SIG-M5 (cell line): ENCODE measurements at places on chromosomes 6 and 20.

DNA sequence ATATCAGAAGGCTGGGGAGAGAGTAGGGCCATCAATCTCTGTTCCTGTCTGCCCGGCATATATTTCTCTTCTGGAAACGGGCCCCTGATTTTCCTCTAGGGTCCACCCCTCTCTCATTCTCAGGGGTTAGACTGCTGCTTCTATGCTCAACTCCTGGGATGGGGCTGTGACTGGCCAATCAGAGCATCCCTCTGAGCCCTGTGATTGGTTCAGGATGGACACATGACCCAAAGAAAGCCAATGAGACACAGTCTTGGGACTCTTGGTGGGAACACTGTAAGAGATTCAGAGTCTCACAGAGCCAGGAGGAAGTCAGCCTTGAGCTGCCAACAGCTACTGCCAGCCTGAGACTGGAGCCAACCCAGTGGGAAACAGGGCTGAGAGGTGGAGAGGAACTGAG lies 31.0 kb upstream of the KCNB1 start:
- DNase-seq = no peak

GRCh38 chr6:126170978-126171382 lies 168.9 kb upstream of the CENPW start:
- no peak for DNase-seq

GRCh38 chr6:28580475-28580874 lies 54.8 kb downstream of the GPX5 start:
- DNase-seq = no peak

DNA sequence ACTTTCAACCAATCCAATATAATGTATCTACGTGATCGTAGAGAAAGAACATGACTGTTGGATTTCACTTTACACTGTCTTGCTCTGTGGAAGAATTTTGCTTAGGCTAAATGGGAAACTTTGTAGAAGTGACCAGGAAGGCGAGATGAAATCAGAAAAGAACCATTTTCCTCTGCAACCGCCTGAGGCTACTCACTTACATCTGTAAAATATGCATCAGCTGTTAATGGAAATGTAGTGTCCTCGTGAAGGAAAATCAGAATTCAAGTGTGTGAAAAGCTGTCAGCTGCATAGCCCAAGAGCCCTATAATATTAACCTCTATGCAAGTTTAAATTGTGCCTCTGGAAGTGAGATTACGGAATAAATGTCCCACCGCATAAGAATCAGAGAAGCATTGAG lies 277.9 kb downstream of the C6orf118 start:
- DNase-seq = no peak

GRCh38 chr6:77368660-77369313 lies 94.5 kb downstream of the HTR1B start:
- no peak for DNase-seq

GRCh38 chr6:44128020-44128917 lies 915 bp downstream of the TMEM63B start:
- no peak for DNase-seq

- no peak for DNase-seq
Measured at GRCh38 chr20:41769592-41770018, 151.4 kb upstream of the CHD6 start.

DNA sequence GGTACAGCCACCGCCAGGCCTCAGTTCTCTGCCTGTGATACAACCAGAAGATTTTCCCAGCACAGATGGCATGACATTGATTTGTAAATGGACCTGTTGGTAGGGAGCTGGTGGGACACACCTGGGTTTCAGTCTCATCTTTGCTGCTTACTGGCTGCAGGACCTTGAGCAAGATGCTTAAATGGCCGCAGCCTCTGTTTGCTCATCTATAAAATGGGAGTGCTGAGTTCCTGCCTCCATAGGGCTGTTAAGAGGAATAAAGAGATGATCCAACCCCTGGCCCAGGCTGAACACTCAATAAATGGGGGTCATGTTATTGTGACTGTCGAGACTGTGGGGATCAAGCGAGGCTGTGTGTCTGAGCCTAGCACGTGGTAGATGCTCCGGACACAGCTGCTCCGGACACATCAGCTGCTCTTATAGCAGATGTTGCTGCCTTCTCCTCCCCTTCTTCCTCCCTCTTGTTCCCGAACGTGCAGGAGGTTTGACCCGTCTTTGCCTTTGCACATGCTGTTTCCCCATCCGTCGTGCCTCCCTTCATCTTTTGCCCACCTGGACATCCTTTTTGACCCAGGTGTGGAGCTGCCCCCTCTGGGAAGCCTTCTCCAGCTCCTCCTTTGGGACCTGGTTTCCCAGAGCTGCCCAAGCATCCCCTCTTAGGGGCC lies 29.2 kb downstream of the DLGAP4 start:
- DNase-seq = no peak

DNA sequence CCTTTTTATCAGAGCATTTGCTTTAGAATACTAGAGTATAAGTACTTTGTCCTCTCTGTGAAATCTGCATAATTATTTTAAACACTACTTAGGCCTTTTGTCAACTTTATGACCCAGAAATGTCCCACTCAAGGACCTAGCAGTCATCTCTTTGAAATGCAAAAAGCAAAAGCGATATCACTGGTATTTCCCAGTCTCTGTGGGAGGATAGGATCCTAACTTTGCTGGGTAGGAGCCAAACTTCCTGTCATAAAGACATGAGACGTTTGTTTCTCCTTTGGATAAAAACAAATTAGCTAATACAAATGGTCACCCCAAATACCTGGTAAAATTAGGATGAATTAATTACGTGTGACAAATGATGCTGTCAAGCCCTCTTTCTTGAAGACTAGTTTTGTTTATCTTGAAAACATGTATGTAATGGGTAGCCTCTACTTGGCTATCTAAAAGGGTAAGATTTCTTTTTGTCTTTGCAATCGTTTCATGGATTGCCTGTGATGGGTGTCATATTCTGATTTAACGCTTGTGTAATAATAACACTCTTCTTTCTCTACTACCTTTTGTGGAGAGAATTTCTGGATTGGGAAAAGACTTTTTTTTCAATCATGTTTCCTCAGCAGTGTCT lies 36.2 kb downstream of the DCDC2 start:
- DNase-seq = no peak
